ENCODE measurements at places on chromosomes 13 and 19.

DNA sequence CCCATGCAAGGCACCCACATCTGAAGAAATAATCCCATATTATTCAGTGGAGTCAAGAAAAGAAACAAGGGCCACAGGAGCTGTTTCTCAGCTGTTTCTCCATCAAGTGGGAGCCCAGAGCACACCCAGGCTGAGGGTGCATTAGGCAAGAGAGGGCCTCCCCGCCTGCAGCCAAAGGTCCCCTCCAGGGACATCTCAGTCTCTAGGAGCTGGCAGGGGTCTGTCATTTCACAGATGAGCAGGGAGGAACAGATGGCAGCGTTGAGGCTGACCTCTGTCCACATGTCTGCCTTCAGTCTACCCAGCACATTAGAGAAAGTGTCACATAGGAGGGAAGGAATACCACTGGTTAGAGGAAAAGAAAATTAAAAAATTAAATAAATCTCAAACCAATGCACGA is 157.7 kb downstream of the ZNF536 start:
- DNase-seq = no peak

GRCh38 chr13:87172166-87172835 is 498.9 kb upstream of the SLITRK5 start:
- no peak for DNase-seq

- no peak for DNase-seq
These were observed 75.3 kb upstream of the SCEL start for GRCh38 chr13:77460195-77460594.

DNA sequence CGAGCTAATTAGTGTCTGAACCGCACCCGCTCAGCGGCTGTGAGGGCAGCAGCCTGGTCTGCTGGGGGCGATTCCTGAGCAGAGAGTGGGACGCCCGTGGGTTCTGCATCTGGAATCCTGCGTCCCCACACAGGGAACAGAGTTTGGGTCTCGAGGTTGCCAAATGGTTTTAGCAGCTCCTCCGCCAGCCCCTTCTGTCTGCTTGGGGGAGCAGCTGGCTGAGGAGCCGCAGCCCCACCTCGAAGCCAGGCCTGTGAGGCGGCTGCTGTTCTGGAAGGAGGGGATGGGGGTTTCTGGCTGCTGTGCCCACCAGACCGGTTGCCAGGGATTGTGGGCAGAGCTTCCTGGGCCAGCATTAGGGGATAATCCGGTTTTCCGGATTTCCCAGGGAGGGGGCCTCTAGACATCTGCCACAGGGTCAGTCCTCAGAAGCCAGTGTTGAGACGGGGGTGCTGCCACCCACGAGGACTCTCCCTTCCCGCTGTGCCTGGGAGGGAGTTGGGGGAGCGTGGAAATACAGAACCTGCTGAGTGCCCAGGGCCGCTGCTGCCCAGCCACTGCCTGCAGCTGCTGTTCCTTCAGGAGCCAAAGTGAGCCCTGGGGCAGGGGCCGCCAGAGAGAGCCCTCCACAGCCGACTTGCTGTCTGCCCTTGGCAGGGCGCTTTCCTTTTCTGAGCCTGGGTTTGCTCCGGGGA is 2.0 kb downstream of the CDC34 start:
- no peak for DNase-seq

GRCh38 chr19:28610731-28611130 is 602.2 kb downstream of the UQCRFS1 start:
- no peak for DNase-seq

DNA sequence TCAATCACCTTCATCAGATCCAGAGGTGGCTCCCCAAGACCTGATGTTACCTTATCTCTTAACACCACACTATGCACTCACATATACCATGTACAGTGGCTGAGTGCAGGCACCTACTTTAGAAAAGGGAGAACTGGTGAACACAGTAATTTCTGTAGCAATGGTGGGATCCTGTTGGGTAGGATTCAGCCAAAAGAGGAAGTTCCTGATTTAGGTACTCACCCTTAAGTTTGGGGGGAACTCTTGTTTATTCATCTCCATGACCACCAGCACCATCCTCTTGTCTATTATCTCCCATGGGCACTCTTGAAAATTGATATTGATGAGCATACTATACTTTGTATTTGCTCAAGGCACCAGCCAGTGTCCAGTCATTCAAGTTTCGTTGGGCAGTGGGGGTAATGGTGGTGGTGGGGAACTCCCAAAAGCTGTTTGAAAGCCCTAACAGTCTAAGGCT is 324.4 kb downstream of the LMO7 start:
- DNase-seq = no peak

DNA sequence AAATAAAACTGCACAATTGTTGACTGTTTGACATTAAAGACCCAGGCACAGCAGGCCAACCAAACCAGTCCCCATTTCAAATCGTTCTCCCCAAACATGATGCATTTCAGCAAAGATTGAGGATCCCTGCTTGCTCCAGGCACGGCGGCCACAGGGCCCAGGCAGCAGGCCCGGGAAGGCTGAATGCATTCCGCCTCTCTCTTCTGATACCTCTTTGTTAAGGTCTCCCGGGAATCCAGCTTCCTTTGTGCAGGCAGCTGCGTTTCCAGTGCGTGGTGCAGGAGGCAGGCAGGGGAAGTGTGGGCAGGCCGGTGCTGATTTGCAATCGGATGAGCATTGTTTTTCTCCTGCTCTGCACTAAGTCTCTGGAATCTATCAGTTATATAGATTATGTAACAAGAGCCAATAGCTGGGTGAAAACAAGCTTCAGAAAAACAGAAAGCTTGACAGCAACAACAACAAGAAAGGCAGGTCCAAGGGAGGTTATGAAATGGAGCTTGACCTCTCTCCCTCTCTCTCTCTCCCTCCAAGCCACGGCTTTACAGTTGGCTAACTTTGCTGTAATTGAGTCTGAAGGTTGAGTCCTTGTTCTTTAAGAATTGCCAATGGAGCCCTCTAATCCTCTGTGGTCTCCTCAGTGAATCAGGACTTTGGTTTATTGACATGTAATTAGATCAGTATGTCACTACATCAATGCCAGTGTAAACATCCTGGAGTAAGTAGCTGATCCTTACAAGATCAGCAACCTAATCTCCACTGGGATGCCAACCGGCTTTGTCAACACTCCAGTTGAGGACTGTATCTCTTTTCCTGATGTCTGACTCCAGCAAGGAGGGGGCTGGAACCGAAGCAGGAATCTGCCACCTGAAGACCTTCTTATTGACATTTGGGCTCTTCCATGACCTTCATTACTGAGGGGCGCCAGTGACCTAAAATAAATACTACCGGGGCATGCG is 338.0 kb downstream of the TEX29 start:
- DNase-seq = no peak

DNA sequence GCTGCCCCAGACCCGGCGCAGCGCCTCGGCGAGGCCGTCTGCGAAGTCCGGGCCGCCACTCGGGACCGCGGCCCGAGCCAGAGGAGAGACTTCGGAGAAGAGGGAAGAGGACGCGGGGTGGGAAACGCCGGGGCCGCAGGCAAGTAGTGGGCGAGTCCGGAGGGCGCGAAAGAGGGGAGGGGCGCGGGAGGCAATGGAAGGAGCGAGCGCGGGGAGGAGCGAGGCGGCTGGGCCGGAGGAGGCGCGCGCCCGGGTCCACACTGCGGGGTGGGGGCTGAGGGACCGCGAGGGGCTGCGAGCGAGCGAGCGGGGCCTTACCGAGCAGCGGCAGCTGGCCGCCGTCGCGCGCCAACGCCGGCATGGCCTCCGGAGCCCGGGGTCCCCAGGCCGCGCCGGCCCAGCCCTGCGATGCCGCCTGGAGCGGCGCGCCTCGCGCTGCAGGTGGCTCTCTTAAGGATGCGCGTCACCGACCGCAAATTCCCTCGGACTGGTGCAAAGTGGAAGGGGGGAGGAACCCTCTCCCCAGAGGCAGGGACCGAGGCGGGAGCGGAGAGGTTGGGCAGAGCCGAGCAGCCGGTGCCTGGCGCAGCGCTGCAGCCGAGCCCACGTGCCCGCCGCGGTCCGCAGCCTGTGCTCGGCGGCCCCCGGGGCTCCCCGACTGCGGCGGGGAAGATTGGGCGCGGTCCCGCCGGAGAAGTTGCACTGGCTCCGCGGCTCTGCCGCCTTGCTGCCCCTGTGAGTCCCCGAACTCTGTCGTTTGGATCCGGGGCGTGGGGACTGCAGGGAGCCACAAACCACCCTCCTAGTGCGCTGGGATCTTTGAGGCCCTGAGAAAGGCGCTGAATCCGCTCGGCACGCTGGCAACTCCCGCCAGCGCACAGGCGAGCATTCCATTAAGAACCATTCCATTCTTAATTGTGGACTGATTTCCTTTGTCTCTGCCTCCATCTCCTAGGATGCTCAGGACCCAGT is at the start of gene FLT3:
Gene FLT3, minus strand, starts transcription at position 427 of the 972 bp plus-strand sequence. Its CDS starts 66 bp downstream, at position 361.
- DNase-seq = peak; percentile 48

DNA sequence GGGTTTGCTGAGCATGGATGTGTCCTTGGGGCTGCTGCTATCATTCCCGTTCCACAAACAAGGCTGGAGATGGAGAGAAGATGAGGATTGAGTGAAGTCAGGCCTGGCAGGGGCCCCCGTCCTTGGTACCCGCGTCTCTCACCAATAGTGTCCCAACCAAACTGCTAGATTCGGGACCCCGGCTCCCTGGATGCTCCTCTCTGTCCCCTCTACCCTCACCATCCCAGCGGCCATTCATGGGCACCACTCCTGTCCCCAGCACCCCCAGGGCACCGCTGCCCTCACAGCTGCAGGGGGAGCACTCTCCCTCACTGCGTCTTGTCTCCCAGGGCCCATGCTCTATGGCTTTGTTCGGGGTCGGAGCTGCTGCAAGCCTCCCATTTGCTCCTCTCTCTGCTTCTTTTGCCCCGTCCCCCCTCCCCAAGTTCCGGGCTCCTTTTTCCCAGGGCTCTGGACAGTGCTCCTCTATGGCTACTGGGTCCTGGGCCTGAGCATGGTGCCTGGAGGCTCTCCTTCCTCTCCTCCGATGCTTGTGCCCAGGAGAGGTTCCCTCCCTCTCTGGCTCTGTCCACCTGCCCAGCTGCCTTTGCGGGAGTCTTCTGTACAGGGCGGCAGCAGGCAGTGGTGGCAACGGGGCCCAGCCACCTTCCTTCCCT is 219.5 kb downstream of the TEX29 start:
- no peak for DNase-seq

DNA sequence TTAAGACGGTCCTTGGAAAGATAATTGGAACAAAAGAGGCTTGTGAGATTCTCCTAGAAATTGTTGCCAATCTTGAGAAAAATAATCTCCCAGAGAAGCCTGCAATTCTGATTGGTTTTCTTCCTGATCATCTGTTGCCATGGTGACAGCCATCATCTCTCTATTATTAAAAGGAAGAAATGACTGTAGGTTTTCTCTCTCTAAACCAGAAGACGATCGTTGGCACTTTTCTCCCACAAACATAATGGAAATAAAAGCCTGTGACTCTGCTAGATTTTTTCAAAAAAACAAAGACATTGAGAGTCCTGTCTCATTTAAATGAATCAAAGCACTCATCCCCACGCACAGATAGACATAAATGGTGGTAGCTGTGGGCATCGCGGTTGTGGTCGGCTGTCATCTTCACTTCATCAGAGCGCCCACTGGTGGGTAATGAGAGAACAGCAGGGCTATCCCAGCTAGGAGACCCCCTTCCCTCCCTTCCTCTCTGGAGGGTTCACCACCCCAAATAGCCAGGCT is 21.7 kb upstream of the CALM3 start:
- DNase-seq = no peak

GRCh38 chr13:76446191-76446590 is 440.0 kb downstream of the KCTD12 start:
- no peak for DNase-seq

- no peak for DNase-seq
These were observed 68.0 kb upstream of the C1QTNF9B start for GRCh38 chr13:23965346-23965745.

DNA sequence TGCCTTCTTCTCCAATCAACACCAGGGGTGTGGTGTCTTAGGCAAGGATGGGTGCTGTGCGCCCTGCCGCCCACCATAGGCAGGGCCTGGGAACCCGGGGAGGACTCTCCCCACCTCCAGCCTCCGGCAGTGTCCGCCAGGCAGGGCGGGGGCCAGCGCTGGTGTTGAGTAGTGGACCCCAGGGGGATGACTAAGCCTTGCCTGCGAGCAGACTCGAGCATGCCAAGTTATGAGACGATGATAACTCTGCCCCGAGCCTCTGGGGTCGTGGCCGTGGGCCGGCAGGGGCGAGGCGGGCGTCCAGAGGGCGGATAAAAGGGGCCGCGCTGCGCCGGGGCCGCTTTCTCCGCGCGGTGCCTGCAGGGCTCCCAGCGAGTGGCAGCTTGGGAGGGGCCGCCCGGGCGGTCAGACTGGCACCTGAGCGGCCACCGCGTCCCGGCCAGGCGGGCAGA is at the start of gene MEDAG:
Gene MEDAG, plus strand, starts transcription at position 340 of the 452 bp plus-strand sequence. CDS start 245 bp downstream, outside the sequence.
- DNase-seq = no peak

DNA sequence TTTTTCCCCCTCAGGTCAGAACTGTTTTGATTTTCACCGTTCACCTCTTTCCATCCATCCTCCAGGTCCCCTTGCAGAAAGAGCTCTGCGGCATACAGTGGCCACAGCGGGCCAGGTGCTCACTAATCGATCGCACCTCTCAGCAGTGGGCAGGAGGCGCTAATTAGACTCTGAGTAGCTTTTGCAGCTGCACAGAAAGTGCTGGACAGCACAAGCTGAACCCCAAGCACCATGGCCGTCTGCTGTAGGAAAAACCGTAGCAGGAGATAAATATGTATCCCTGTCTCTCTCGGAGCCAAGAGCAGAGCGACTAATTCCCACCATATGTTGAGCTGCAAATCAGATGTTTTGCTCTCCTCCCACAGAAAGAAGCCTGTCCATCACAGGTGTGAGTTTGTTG is 54.4 kb downstream of the PEX11G start:
- no peak for DNase-seq
